Endothelial cell (in vitro differentiated cells): ENCODE measurements at places on chromosomes 2 and 18. TPM values are rescaled to one million over a fixed set of nuclear protein-coding genes. Genes with fewer than 3 reads are reported as not detected.
A peak's percentile ranks its signal among the peaks of the same experiment; 100 is the strongest.

GRCh38 chr18:23498877-23499276 is 4.4 kb upstream of the RMC1 start:
- no peak overlapping the region for H3K4me3 ChIP-seq
- peak; percentile 65 for DNase-seq
- no peak overlapping the region for H3K27ac ChIP-seq
- peaks cover 9% of the 10 kb centered on the region for H3K27me3 ChIP-seq
- peaks cover 2% of the 10 kb centered on the region for H3K4me1 ChIP-seq
- H3K36me3 ChIP-seq: no peaks in the 10 kb centered on the region

DNA sequence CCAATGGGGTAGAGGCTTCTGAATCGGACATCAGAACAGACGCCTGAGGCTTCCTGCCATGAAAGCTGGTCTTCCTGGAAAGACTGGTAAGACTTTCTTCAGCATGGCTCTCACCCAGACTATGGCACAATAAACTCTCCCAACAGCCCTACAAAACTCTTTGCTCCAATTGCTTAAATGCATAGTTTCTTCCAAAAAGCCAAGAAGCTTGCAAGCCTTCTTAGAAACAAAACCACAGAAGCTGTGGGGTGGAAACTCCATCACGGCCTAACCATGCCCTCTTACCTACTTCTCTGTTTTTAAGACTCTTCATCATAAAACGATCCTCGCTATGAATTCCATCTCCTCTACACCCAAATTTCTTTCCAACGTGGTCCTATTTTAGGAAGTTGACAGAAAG is 48.2 kb downstream of the PAX8 start:
- DNase-seq: no peak
- H3K36me3 ChIP-seq: no peaks in the 10 kb centered on the region
- peaks cover 12% of the 10 kb centered on the region for H3K4me1 ChIP-seq
- no peak overlapping the region for H3K4me3 ChIP-seq

- H3K36me3 ChIP-seq: no peaks in the 10 kb centered on the region
- H3K27ac ChIP-seq: no peak overlapping the region
- no peak for DNase-seq
- H3K4me1 ChIP-seq: peaks cover 13% of the 10 kb centered on the region
- H3K27me3 ChIP-seq: no peaks in the 10 kb centered on the region
Observed at GRCh38 chr2:177201919-177202346, 10.7 kb upstream of the HNRNPA3 start.

GRCh38 chr2:127558911-127559310 is 23.4 kb downstream of the MYO7B start:
- H3K4me3 ChIP-seq: no peak overlapping the region
- H3K4me1 ChIP-seq: peaks cover 2% of the 10 kb centered on the region
- no peak for DNase-seq
- H3K27me3 ChIP-seq: peaks cover 4% of the 10 kb centered on the region
- H3K36me3 ChIP-seq: no peaks in the 10 kb centered on the region

DNA sequence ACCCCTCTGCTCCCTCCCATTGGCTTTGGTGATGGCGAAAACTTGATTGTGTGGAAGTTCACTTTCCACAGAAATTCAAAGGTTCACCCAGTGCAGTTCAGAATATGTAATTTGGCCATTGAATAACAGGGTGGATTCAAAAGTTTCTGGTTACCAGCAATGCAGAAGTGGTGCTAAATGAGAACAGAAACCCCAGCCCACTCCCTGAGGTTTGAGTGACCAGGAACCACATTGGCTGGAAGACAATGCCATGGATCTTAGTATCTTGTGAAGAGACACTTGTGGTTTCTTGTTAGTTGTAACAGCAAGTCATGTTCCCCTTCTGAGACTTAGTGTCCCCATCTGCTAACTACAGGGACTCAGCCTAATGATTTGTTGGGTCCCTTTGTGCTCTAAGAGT is 49.8 kb downstream of the QPCT start:
- no peaks in the 10 kb centered on the region for H3K36me3 ChIP-seq
- H3K27me3 ChIP-seq: peaks cover 4% of the 10 kb centered on the region
- peaks cover 15% of the 10 kb centered on the region for H3K4me1 ChIP-seq
- no peak overlapping the region for H3K27ac ChIP-seq

- H3K27ac ChIP-seq: no peak overlapping the region
- no peaks in the 10 kb centered on the region for H3K36me3 ChIP-seq
- no peak overlapping the region for H3K4me3 ChIP-seq
- DNase-seq: no peak
- H3K4me1 ChIP-seq: peaks cover 17% of the 10 kb centered on the region
Observed at GRCh38 chr2:64607381-64608304, 46.1 kb downstream of the SERTAD2 start.

GRCh38 chr18:29749704-29750103 is 1292.8 kb downstream of the DSC3 start:
- DNase-seq: no peak
- H3K4me3 ChIP-seq: no peak overlapping the region
- no peaks in the 10 kb centered on the region for H3K27me3 ChIP-seq
- no peak overlapping the region for H3K27ac ChIP-seq
- no peaks in the 10 kb centered on the region for H3K36me3 ChIP-seq

DNA sequence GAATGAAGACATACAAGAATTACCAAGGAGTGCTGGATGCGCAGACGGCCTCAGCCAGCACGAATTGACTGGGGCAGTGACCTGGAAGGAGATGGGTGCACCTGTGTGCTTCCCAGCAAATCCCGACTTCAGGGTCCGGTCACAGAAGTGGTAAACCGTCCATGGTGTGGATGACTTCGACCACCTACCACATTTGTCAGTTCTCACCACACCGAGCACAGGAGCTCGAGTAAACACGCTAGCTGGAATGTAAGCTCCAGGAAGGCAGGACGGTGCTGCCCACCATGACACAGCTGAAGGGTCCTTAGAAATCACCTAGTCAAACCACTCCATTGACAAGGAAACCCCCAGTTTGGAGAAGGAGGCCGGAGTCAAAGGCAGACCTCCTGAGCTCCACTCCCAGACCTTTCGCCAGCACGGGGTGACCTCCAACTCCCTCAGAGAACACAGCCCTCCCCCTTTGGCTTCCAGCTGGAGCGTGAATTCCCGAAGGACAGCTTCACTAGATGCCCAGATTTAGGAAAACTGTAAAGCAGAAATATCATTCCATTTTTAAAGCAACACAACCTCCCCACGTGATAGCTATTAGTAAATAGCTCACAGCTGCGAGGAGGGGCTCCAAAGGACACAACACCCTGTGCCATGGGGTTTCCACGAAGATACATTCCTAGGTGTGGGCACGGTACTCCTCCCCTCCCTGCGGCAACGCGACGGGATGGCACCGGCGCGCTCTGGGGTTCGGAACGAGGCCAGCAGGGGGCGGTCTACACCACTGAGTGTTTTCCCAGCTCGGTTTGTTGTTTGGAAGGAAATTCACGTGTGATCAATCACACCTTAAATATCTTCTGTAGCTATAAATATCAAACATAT is 34.1 kb upstream of the GNAL start:
- H3K27me3 ChIP-seq: peaks cover 9% of the 10 kb centered on the region
- H3K27ac ChIP-seq: peak overlapping the region; percentile 65
- DNase-seq: peak; percentile 84
- H3K36me3 ChIP-seq: no peaks in the 10 kb centered on the region

DNA sequence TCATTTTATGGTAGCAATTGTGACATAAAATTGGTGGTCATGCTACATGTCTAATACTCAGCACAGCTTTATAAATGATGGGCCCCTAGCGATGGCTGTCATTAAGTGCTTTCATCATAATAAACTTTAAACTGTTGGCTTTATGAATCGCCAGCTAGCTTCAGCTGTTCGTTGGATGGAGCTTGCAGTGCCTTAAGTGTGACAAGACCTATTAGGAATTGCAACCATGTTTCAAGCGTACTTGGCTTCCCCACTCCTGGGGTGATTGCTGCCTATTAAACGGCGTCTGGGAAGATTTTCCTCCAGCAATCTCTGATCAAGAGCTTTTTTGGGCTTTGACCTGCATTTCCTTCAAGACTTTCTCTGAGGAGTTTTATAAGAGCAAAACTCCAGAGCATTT is 164.5 kb upstream of the SIX3 start:
- H3K4me1 ChIP-seq: peaks cover 24% of the 10 kb centered on the region
- no peaks in the 10 kb centered on the region for H3K36me3 ChIP-seq
- H3K27me3 ChIP-seq: peaks cover 12% of the 10 kb centered on the region
- no peak for DNase-seq
- no peak overlapping the region for H3K27ac ChIP-seq

DNA sequence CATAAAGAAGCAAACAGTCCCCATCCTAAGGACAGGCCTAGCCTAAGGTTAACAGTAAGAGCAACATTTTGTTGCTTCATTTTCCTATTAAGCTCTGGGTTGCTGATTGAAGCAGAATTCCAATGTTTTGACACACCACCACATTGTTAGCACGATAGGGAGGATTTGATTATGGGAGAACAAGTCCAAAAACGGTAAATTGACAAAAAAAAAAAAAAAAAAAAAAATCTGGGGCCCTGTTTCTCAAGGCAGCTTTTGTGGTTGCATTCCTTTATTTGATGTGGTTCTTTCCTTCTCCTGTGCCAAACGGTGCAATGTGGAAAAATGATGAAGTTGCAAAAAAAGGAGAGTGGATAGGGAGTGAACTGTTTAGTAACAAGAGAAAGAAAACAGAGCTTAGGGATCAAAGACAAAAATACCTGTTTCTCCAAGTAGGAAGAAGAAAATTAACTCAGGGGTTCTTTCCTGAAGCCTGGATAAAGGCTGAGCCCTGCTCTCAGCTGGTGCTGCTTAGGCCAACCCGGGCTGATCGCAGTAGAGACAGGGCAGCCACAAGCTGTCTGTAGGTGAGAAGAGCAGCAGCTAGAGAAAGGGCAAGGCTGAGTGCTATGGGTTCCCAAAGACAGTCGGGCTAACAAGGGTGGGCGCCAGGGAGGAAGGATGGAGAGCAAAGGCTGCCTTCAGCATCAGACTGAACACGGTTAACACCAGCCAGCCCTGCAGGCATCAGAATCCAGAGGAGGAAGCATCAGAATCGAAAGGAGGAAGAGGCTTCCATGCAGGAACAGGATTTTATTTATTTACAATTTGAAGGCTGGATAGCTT is 167.8 kb upstream of the FOSL2 start:
- H3K36me3 ChIP-seq: no peaks in the 10 kb centered on the region
- no peak overlapping the region for H3K27ac ChIP-seq
- DNase-seq: no peak
- no peak overlapping the region for H3K4me3 ChIP-seq
- H3K27me3 ChIP-seq: no peaks in the 10 kb centered on the region

GRCh38 chr2:23502096-23502495 is 117.1 kb downstream of the KLHL29 start:
- peaks cover 13% of the 10 kb centered on the region for H3K27me3 ChIP-seq
- no peak overlapping the region for H3K27ac ChIP-seq
- H3K4me3 ChIP-seq: no peak overlapping the region
- peaks cover 20% of the 10 kb centered on the region for H3K4me1 ChIP-seq

GRCh38 chr2:223735659-223736244 is 101.6 kb downstream of the AP1S3 start:
- no peaks in the 10 kb centered on the region for H3K36me3 ChIP-seq
- H3K27ac ChIP-seq: no peak overlapping the region
- peaks cover 1% of the 10 kb centered on the region for H3K27me3 ChIP-seq
- no peak overlapping the region for H3K4me3 ChIP-seq
- DNase-seq: no peak
- no peaks in the 10 kb centered on the region for H3K4me1 ChIP-seq

DNA sequence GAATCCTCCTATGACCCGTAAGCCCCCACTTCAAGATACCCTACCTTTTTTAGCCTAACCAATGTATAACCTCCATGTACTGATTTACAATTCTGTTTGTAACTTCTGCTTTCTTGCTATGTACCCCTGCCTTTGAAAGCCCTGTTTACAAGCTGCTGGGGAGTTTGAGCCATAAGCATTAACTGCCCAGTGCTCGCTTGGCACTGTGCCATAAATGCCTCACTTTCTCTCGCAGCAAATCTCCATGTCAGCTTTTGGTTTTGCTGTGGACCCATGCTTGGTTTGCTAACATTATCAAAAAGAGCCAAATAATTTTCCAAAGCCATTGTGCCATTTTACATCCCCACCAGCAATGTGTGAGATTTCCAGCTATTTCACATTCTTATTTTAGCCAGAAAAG is 51.8 kb downstream of the TEX51 start:
- no peak overlapping the region for H3K27ac ChIP-seq
- H3K36me3 ChIP-seq: no peaks in the 10 kb centered on the region

- peaks cover 2% of the 10 kb centered on the region for H3K4me1 ChIP-seq
- no peak for DNase-seq
- H3K27me3 ChIP-seq: no peaks in the 10 kb centered on the region
- H3K27ac ChIP-seq: no peak overlapping the region
Observed at GRCh38 chr2:197600306-197600705, 75.1 kb downstream of the RFTN2 start.

- peaks cover 2% of the 10 kb centered on the region for H3K27me3 ChIP-seq
- peaks cover 5% of the 10 kb centered on the region for H3K36me3 ChIP-seq
- no peak overlapping the region for H3K27ac ChIP-seq
Observed at GRCh38 chr18:394987-395362, 105.5 kb downstream of the COLEC12 start.

DNA sequence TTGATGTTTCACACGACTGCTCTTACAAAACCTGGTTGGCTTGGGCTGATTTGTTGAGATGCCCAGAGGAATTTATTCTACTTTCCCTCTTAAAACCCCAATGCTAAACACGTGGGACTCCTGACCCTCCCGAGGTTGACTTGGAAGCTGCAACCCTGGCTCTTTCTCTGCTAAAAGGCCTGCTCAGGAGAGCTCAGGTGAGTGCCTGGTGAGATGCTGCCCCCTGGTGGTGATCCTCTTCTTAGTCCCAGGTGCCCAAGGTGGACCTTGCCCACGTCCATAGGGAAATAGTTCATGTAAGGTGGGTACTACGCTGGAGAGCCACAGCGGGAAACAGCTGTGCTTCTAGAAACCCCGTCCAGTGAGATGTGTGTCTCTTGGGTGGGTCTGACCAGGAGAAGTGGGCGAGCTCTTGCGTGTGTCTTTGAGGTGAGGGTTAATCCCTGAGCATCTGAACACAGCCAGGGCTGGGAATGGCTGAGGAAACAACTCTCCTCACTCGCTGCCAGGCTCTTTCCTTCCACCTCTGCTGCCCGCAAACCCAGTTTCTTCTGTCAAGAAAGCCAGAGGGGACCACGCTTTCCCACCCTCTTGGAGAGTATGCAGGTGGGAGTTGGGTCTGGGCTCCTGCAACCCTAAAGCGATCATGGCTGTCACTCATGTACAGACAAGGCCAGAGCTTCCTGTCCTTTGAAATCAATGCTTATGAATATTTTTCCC is 25.5 kb upstream of the PXDN start:
- H3K27ac ChIP-seq: no peak overlapping the region
- DNase-seq: peak; percentile 78
- no peak overlapping the region for H3K4me3 ChIP-seq
- no peaks in the 10 kb centered on the region for H3K36me3 ChIP-seq
- H3K27me3 ChIP-seq: peaks cover 5% of the 10 kb centered on the region

GRCh38 chr2:113117541-113118262 is 9.7 kb upstream of the IL1RN start:
- H3K27ac ChIP-seq: no peak overlapping the region
- no peak for DNase-seq
- no peaks in the 10 kb centered on the region for H3K36me3 ChIP-seq
- H3K4me1 ChIP-seq: peaks cover 5% of the 10 kb centered on the region
- peaks cover 4% of the 10 kb centered on the region for H3K27me3 ChIP-seq

GRCh38 chr2:142445551-142446072 is 314.8 kb upstream of the LRP1B start:
- H3K36me3 ChIP-seq: no peaks in the 10 kb centered on the region
- no peak overlapping the region for H3K4me3 ChIP-seq
- no peaks in the 10 kb centered on the region for H3K4me1 ChIP-seq
- peaks cover 3% of the 10 kb centered on the region for H3K27me3 ChIP-seq

Gene RNASEH1
- 24.4 TPM for total RNA-seq

Gene GAL3ST2
- not detected for total RNA-seq

Gene CNTNAP5
- 5.0 TPM for total RNA-seq

Gene CYTIP
- total RNA-seq: not detected

Gene CAPN14
- total RNA-seq: 0.13 TPM

Gene LCT
- total RNA-seq: 0.13 TPM
